Stimulated activated CD4-positive, alpha-beta T cell treated with anti-CD3 and anti-CD28 coated beads, Interleukin-1b, Interleukin-23, amount 100 ng/mL, for 1 hour (primary cell): ENCODE measurements at places on chromosomes 4 and X.

DNA sequence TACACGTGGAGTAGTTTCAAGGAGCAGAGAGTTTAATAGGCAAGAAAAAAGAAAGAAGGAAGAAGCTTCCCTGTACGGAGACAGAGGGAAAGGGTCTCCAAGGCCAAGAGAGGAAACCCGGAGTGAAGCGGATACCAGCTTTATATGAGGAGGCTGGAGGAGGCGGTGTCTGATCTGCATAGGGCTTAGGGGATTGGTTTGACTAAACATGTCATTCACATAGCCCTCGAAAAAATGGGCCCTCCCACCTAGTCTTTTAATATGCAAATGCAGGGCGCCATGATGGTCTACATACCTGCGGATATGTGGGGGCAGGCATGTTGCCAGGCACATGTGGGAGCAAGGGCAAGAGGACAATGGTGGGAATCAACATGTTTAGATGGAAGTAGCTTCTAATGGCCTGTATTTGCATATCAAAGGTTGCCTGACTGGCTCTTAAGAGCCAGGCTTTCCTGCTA lies 103.1 kb upstream of the UGT8 start:
- no peak for DNase-seq

DNA sequence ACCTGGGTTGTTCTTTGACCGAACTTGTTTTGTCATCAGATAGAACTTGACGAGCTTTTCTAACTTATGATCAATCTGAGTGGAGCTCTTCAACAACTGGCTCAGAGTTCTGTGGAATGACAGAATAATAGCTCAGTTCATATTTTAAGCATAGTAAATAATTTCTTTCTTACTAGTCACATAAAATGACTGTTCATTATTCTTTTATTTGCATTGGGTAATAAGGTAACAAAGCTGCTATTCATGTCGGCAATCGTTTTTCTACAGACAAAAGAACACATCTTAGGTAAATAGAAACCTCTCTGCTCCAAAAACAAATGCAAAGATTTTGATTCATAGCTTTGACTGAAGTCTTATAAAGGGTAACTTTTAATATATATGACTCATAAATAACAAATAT lies 57.3 kb upstream of the CXCL8 start:
- DNase-seq = no peak

- DNase-seq = no peak
Measured at GRCh38 chrX:97609938-97610337, 726.2 kb downstream of the RPA4 start.

- no peak for DNase-seq
Measured at GRCh38 chr4:10856271-10856782, 171.8 kb upstream of the CLNK start.

GRCh38 chrX:132425744-132426318 lies 63.0 kb downstream of the MBNL3 start:
- DNase-seq = no peak

DNA sequence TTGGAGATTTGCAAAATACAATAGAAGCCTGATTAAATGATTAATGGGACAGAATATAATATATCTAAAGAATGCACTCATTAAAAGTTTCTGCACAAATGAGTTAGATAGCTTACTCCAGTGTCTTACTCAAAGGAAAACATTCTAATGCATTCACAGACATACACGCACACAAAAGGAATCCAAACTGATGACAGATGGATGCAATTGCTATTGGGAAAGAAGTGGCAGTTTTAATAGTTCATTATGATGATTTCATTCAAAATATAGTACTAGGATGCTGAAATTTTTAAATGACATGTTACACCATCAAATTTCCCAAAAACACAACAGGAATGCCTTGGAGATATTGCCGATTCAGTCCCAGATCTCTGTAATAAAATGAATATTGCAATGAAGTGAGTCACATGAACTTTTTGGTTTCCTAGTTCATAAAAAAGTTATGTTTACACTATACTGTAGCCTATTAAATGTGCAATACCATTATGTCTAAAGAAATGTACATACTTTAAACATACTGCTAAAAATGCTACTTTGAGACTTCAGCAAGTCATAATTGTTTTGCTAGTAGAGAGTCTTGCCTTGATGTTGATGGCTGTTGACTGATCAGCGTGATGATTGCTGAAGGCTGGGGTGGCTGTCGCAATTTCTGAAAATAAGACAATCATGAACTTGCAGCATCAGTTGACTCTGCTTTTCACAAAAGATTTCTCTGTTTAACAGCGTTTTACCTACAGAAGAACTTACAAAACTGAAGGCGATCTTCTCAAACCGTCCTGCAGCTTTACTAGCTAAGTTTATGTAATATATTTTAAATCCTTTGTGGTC lies 45.6 kb downstream of the BBS12 start:
- no peak for DNase-seq

- DNase-seq = no peak
Measured at GRCh38 chr4:41375561-41375960, 118.8 kb downstream of the UCHL1 start.

- DNase-seq = no peak
Measured at GRCh38 chr4:74543983-74544382, 99.0 kb downstream of the AREG start.

DNA sequence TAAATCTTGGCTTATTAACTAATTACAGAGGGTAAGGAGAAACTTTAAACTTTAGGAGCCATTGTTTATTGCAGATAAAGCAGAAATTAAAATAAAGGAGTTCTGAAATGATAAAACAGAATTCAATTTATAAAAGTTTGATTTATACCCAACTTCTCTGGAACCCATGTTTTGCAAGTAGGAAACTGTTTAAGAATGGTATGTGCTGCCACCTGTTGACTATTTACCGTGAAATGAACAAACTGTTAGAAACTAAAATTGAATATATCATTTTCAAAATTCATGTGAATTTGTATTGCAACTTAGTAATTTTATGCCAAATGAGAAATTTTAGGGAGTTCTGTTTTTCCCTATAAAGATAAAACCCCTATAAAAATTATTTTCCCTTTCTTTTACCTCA lies 11.0 kb upstream of the TBC1D8B start:
- no peak for DNase-seq

GRCh38 chr4:59222221-59222620 lies 1977.9 kb upstream of the ADGRL3 start:
- no peak for DNase-seq

DNA sequence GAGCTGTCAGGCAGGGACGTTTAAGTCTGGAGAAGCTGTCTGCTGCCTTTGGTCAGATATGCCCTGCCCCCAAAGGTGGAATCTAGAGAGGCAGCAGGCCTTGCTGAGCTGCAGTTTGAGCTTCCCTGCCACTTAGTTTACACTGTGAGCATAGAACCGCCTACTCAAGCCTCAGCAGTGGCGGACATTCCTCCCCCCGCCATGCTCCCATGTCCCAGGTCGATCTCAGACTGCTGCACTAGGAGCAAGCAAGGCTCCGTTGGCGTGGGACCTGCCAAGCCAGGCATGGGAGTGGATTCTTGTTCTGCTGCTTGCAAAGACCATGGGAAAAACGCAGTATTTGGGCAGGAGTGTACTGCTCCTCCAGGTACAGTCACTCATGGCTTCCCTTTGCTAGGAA lies 24.3 kb downstream of the PLK4 start:
- DNase-seq = no peak

GRCh38 chr4:156193800-156194199 lies 240.1 kb upstream of the CTSO start:
- no peak for DNase-seq

- no peak for DNase-seq
Measured at GRCh38 chr4:151641167-151641566, 119.6 kb downstream of the GATB start.

DNA sequence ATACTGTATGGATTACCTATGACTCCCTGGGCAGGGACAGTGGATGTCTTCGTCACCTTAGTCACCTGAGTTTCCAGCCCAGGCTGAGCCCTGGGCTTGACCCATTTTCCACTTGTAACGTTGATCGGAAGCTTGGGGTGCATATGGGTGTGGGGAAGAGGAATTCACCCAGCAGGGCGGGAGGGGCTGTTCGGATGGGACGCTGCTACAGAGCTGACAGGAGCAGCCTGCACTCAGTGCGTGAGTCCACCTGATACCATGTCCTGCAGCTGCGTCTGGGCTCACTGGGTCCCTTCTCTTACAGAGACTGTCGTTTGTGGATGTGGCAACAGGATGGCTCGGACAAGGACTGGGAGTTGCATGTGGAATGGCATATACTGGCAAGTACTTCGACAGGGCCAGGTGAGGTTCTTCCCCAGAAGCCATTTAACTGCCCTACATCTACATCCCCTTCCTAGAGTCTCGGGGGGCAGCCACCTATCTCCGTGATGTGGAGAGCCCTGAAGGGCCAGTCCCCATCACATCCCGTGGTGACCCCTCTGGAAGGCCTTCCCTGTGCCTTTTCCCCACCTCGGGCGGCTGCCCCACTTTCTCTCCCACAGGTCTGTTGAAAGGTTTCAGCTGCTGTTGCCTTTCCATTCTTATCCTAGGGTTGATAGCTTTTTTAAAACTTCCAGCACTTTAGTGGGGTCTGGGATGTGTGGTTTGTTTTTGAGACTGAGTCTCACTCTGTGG lies 13.6 kb downstream of the TKTL1 start:
- no peak for DNase-seq

DNA sequence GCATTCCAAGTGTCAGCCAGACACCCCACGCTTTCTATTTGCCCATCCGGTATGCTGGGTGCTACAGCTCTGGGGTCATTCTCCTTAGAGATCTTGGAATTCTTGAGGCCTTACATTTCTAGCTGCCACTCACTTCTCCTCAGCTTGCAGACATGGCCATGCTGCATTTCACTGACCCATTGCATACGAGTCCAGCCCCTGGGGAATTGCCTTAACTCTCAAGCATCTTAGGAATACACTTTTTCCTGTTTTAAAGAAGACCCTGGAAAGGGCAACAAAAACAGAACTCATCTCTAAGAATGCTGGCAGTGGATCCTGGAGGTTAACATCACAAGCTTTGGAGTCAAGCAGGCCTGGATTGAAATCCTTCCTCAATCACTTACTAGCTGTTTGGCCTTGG lies 122.0 kb upstream of the LNX1 start:
- DNase-seq = no peak

DNA sequence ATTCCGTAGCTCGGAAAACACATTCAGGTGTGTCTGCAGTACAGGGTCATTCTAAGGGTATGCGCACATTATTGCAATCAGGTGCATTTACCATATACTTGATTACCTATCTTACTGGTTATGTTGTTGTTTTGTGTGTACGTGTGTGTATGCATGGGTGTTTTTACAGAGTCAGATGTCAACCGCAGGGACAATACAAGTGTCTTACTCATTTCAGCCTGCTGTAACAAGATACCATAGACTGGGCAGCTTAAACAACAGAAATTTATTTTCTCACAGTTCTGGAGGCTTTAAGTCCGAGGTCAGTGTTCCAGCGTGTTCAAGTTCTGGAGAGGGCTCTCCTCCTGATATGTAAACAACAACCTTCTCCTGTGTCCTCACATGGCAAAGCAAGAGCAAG lies 316.7 kb downstream of the DMD start:
- no peak for DNase-seq

DNA sequence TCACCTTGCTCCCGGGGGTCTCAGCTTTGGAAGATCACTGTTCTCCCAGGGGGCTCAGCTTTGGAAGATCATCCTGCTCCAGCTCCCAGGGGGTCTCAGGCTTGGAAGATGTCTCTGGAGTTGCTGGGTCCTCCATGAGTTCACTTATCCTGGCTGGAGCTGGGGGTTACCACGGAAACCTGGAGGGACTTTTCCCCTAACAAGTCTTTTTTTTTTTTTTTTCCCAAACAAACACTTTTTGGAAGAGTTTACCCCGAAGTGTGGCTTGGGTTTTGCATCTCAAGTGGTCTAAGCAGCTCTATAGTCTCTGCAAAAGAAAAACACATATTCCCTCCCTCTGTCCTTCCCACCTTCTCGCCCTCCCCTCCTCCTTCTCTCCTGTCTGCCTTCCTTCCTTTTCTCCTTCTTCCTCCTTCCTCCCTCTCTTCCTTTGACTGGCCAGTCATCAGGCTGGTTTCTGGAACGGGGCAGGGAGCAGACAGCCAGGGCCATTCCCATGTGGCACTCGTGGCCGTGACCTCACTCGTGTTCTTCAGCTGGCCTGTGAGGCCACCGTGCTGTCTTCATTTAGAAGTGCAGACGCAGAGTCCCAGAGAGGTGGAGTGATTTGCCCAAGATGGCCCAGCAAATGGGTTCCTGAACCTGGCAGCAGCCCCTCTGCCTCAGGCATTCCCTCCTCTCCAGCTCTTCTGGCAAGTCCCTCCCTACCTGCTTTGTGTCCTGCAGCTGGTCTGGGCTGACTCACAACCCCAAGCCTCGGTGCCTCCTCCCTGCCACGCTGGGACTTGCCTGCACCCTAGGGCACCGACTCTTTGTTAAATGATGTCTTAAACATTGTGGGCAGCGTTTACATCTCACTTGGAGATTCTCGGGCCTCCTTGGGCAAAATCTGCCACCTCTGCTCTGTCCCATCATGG lies 25.9 kb upstream of the HMX1 start:
- no peak for DNase-seq

- no peak for DNase-seq
Measured at GRCh38 chr4:37609626-37610025, 76.5 kb downstream of the RELL1 start.

DNA sequence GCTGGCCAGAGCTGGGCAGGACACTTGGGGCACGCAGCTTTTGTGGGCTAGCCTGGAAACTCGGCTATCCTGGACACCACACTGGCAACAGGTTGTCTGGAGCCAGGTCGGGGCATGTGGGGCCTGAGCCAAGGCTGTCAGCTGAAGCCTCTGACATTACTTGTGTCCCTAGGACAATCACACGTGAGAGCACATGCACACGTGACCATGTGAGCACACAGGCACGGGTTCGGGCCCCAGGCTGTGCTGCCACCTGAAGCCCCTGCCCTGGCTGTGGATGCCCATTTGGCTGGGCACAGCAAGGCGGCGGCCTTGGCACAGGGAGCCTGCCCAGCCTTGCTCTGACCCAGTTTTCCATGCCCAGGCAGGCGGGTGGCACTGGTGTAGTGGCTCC lies 8.7 kb upstream of the FGFR3 start:
- DNase-seq = no peak

GRCh38 chr4:165199722-165200121 lies 7.6 kb upstream of the KLHL2 start:
- no peak for DNase-seq

DNA sequence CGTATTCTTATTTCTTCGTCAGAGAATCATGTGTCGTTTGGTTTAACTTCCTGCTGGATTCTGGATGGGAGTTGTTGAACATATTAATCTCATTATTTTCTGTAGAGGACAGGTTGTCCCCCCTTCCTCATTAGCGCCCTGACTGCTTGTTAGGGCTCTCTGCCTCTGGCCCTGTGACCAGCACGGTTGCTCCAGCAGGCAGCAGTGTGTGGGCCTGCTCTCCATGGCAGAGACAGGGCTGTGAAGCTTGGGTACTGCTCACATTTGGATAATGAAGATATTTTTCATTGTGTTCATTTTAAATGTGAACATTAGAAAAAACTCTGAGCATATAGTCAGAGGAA lies 102.7 kb downstream of the KLHL8 start:
- DNase-seq = no peak

DNA sequence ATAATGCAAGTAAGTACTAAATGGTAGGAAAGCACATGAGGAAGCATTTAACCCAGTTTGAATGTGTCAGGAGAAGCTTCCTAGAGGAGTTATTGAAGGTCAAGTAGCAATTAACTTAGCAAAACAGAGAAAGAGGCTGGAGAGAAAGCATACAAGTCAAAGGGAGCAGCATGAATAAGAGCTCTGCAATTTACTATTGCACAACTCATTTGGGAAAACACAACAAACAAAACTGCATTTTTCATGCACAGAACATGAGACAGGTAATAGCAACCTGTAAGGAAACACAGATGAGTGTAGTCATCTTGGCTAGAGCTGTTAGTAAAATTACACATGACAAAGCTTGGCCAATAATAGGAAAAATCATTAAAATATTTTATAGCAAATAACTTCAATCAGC lies 538.1 kb downstream of the PPP4R3C start:
- DNase-seq = no peak
